Memory B cell (primary cell): ENCODE measurements at places on chromosomes 2 and 18.

DNA sequence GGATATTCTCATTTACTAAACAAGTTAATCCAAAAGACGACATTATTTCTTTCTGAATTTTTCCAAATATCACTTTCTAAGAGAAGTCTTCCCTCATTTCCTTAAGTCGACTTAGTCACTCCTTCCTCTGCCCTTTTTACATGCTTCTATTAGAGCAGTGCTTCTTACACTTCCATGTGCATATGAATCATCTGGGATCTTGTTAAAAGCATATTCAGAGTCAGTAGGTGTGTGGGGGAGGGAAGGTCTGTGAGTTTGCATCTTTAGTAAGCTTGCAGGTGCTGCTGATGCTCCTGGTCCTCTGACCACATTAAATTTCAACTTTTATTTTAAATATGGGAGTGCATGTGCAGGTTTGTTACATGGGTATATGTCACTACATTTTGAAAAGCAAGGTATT, 582.6 kb downstream of the NRXN1 start:
- H3K4me1 ChIP-seq = no peaks in the 10 kb centered on the region
- no peak overlapping the region for H3K27ac ChIP-seq
- no peak overlapping the region for H3K4me3 ChIP-seq
- H3K36me3 ChIP-seq = no peaks in the 10 kb centered on the region
- no peaks in the 10 kb centered on the region for H3K27me3 ChIP-seq
- DNase-seq = no peak

- no peaks in the 10 kb centered on the region for H3K36me3 ChIP-seq
- H3K4me1 ChIP-seq = no peaks in the 10 kb centered on the region
- no peak overlapping the region for H3K27ac ChIP-seq
- no peak overlapping the region for H3K4me3 ChIP-seq
- no peaks in the 10 kb centered on the region for H3K27me3 ChIP-seq
Measured at GRCh38 chr2:17355608-17356329, 162.5 kb downstream of the RAD51AP2 start.

- H3K36me3 ChIP-seq = no peaks in the 10 kb centered on the region
- no peak overlapping the region for H3K4me3 ChIP-seq
- no peak for DNase-seq
- H3K27me3 ChIP-seq = no peaks in the 10 kb centered on the region
Measured at GRCh38 chr18:30828700-30829099, 213.8 kb downstream of the DSC3 start.

- DNase-seq = no peak
- no peaks in the 10 kb centered on the region for H3K27me3 ChIP-seq
- H3K4me3 ChIP-seq = no peak overlapping the region
- H3K27ac ChIP-seq = no peak overlapping the region
- H3K36me3 ChIP-seq = no peaks in the 10 kb centered on the region
Measured at GRCh38 chr2:13597176-13597575, 880.4 kb downstream of the TRIB2 start.

GRCh38 chr2:198973181-198973580, 484.6 kb downstream of the SATB2 start:
- no peaks in the 10 kb centered on the region for H3K27me3 ChIP-seq
- no peak for DNase-seq
- H3K36me3 ChIP-seq = no peaks in the 10 kb centered on the region
- no peak overlapping the region for H3K4me3 ChIP-seq
- H3K4me1 ChIP-seq = no peaks in the 10 kb centered on the region
- no peak overlapping the region for H3K27ac ChIP-seq

GRCh38 chr18:8287196-8287885, 321.9 kb upstream of the RAB12 start:
- no peaks in the 10 kb centered on the region for H3K36me3 ChIP-seq
- no peak overlapping the region for H3K27ac ChIP-seq
- H3K4me3 ChIP-seq = no peak overlapping the region
- H3K27me3 ChIP-seq = peaks cover 2% of the 10 kb centered on the region

- no peak overlapping the region for H3K27ac ChIP-seq
- H3K36me3 ChIP-seq = no peaks in the 10 kb centered on the region
- H3K4me3 ChIP-seq = no peak overlapping the region
- no peaks in the 10 kb centered on the region for H3K27me3 ChIP-seq
- DNase-seq = no peak
Measured at GRCh38 chr18:42559069-42559690, 556.3 kb downstream of the RIT2 start.

GRCh38 chr2:23532391-23533337, 147.7 kb downstream of the KLHL29 start:
- H3K4me3 ChIP-seq = peak overlapping the region; percentile 70
- peaks cover 4% of the 10 kb centered on the region for H3K4me1 ChIP-seq
- peak overlapping the region; percentile 28 for H3K27ac ChIP-seq
- peaks cover 2% of the 10 kb centered on the region for H3K27me3 ChIP-seq

DNA sequence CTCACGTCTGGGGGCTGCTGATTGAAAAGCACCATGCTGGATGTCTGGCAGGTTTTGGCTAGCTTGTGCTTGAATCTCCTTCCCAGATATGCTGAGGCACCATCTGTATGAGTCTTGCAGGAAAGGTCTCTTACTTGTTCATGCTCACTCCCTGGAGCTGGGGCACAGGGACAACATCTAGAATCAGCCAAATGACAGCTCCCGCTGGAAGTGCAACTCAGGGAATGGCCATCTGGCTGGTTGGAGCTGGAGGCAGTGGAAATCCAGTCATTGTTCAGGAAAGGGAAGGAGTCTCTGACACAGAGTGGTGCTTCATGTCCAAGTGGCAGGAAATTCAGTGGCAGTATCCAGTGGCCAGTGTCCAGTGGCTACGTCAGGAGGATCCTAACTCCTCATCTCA, 9.7 kb downstream of the CCDC68 start:
- H3K4me3 ChIP-seq = no peak overlapping the region
- DNase-seq = no peak
- peaks cover 9% of the 10 kb centered on the region for H3K4me1 ChIP-seq
- peaks cover 2% of the 10 kb centered on the region for H3K27me3 ChIP-seq

DNA sequence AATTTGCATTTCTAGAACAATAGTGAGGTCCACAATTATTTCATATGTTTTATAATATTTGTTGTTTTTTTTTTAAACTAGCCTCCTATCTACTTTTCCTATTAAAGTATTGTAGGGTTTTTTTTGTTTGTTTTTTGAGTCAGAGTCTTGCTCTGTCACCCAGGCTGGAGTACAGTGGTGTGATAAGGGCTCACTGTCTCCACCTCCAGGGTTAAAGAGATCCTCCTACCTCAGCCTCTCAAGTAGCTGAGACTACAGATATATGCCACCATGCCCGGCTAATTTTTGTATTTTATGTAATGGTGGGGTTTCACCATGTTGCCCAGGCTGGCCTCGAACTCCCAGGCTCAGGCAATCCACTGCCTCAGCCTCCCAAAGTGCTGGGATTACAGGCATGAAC, 122.5 kb downstream of the SLC39A10 start:
- H3K27ac ChIP-seq = no peak overlapping the region
- no peak overlapping the region for H3K4me3 ChIP-seq
- no peaks in the 10 kb centered on the region for H3K4me1 ChIP-seq
- peaks cover 4% of the 10 kb centered on the region for H3K27me3 ChIP-seq

DNA sequence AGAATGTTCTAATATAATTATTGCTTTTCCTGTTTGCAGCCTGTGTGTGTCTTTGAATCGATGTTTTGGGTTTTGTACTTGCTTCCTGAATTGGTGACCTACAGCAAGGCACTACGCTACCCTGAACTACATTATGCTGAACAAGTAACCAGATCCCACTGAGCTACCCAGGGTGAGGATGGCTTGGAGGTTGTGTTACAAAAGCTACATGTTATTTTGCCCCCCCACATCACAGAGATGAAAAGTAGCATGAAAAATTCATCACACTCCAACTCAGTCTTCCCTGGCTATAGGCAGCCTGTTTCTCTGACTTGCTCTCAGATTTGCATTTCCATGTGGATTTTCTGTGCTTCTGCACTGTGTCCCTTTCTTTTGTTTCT, 162.1 kb downstream of the LDLRAD4 start:
- peaks cover 24% of the 10 kb centered on the region for H3K4me1 ChIP-seq
- no peak for DNase-seq
